ENCODE measurements at places on chromosomes 2 and 18.

- DNase-seq: no peak
These were observed at the start of gene SERPINB12 for GRCh38 chr18:63542069-63542468. Gene SERPINB12, plus strand, starts transcription at chr18:63542369. Its CDS starts 13,791 bp downstream, at chr18:63556160.

DNA sequence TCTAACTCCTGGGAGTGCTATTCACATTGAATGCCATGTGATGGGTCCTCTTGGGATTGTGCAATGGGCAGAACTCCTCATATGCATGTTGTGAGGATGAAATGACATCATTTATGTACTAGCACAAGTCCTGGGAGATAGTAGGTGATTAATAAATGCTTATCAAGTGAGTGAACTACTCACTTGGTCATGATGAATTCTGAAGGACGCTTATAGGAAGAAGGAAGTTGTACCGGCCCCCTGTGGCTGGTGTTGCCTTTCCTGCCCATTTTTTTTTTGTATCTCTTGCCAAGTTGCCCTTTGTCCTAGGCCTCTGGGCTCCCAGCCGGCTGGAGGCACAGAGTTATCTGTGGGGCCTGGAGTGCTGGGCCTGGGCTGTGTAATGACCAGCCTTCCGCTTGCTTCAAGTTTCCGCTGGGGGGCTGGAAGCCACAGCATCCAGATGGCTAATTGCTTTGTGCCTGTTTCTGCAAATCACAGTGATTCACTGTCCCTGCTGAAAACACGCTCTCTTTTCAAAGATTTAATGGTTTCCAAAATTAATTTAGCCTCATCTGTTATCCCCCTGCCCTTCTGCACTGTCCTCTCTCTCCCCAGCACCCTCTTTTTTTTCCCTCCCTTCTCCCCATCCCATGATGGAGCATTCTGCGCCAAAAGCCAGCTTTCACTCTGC lies 33.7 kb upstream of the MRPL33 start:
- peak; percentile 48 for DNase-seq

DNA sequence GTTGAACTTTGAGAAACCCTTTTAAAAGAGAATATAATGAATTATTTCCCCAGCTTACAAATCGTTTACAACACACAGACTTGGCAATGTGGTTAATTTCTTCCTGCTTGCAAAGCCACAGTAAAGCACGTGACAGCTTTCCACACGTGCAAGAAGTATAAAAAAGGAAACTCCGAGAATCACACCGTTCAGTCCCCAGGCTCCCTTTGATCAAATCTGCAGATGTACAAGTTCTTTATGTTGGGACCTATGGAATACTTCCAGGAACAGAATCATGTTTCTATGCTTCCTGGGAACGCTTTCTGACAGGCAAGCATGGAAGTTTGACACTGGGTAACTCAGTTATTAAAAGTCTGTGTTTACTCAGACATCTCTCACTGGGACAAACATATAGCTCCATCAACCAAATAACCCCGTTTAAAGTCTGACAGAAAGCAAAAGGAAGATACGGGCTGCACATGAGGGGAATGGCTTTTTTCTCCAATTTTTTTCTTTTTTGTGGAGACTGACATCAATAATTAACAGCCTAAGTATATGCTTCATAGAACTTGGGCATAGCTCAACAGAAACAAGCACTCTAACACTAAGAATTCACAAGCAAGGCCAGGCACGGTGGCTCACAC lies 134.8 kb downstream of the EIPR1 start:
- DNase-seq: peak; percentile 37

- no peak for DNase-seq
These were observed 38.7 kb downstream of the MAP4K4 start for GRCh38 chr2:101736233-101736632.

DNA sequence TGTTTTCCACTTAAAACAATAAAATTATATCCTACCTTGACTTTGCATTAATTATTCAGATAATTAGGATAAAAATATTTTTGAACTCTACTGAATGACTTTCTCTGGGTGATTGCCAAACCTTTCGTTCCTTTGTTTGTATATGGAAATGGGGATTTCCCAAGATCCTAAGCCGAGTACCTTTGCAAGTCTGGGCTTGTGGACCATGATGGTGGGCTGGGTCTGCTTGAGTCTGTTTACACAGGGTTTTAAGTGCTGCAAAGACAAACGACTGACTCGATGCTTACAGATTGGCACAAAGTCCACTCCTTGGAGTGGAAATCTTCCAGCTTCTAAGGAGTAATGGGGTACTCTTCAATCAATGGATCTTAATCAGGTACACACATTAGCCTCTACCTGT lies 659.5 kb downstream of the TSN start:
- no peak for DNase-seq

GRCh38 chr2:15775753-15776628 lies 164.4 kb upstream of the MYCN start:
- DNase-seq: no peak

GRCh38 chr2:114061566-114062098 lies 171.7 kb downstream of the ACTR3 start:
- DNase-seq: no peak

DNA sequence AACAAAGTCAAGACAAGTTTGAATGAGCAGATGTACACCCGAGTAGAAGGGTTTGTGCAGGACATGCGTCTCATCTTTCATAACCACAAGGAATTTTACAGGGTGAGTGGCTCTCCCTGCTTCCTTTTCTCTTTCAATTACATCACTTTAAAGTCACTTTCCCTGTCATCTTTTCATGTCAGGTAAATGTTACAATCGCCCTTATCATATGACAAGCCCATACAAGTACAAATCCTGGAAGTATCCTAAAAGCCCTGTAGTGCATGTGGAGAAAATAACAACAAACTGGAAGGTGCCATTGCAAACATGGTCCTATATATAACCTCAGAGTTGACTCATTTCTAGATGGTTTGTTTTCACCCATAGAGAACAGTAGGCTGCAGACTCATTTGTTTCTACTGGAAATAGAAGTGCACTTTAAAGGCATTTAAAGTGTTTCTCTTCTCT lies 126.0 kb downstream of the SP100 start:
- no peak for DNase-seq

- peak; percentile 47 for DNase-seq
These were observed 258.3 kb downstream of the SS18 start for GRCh38 chr18:25832001-25832604.

DNA sequence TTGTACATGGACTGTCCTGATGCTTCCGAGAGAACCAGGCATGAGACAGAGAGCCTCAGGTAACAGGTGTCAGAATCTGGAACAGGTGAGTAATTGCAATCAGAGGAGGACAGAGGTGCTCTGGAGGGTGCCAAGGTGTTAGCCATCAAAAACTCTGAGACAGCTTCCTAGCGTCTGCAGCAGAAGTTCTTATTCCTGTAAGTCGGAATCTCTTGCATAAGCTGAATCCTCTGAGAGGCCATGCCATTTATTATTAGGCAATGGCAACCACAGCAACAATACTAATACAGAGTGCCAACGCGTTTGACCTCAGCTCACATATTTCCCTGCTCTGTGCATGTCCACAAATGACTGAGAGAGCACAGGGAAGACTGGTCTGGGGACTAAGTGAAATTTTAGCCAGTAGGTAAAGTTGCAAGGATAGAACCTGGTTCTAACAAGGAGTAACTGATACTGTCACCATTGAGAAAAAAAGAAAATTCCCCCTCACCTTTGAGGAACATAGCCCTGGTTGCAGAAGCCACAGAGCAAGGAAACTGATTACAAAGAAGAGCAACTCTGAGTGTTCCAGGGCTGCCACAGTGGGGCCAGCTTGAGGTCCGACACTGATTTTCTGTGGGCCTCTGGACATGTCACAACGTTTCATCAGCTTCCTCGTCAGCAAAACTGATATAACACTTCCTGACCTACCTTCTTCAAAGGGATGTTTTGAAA lies 55.1 kb upstream of the ACSL3 start:
- DNase-seq: peak; percentile 91

DNA sequence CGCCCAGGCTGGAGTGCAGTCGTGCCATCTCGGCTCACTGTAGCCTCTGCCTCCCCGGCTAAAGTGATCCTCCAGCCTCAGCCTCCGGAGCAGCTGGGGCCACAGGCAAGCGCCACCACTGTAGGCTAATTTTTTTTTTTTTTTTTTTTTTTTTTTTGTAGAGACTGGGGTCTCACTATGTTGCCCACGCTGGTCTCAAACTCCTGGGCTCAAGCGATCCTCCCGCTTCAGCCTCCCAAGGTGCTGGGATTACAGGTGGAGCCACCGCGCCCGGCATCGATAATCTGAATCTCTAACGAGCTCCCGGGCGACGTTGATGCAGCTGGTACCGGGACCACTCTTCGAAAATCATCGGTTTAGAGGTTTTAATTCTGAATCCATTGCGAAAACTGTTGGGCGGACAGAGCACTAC lies 520 bp upstream of the CYP20A1 start:
- DNase-seq: no peak

DNA sequence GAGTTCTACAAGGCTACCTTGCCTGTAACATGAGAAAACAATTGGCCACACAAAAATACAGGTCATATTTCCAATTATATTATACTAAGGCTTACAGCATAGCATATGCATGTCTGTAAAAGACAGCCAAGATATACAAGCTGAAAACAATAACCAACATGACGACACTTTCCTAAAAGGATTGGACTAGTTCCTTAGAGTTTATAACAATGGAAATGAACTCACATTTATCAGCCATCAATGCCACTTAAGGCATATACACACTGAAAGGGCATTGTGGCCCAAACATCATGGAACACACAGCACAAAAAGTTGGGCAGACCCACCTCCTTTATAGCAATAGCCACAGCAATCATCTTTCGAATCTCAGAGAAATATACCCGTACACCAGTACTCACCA lies 52.0 kb downstream of the SLC40A1 start:
- DNase-seq: no peak

- DNase-seq: peak; percentile 62
These were observed 4.0 kb downstream of the SNORC start for GRCh38 chr2:232873909-232874641.

DNA sequence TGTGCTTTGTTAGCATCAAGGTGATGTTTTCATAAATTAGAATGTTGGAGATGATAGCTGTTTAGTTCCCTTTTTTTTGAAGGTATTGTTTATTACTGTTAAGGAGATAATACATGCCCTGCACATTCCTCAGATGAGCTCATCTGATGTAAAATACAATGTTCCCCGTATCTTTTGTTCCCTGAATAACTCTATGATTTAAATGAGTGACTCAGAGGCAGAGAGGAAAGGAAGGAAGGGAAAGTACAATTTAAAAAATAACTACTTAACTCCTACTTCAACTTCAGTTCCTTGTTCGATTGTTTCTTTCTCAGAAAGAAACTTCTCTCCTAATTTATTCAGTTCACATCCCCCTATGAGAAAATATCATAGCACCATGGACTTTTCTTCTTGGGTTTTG lies 208.7 kb downstream of the KCNE4 start:
- no peak for DNase-seq

DNA sequence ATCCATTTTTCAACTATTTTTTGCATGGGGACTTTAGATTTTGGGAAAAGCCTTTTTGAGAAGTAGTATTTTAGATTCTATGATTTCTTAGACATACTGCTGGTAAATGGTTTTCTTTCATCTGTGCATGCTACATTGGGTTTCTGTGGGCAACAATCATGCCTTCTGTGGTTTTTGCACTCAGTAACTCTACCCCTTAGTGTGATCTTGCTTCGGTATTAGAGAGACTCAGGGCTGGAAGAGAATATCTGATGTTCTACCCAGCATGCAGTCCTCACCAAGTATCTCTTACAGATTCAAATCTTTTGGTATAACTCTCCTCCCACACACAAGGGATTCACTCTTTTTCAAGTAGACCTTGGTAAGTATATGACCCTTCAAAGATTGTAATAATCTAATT lies 183.0 kb downstream of the PMAIP1 start:
- DNase-seq: no peak

DNA sequence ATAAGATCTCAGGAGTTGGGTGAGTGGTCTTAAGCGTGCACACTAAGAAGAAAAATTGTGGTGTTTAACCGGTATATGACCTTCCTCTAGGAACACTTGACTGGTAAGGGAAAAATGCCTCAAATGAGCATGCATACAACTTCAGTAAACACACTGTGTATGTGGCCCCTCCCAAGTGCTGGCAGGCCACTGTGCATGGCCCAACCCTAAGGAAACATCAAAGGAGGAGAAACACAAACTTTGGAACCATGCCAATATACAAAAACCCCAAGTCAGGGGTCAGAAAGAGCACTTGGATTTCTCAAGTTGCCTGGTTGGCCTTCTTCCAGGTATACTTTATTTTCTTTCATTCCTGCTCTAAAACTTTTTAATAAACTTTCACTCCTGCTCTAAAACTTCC lies 308.9 kb upstream of the LRRTM4 start:
- DNase-seq: no peak

DNA sequence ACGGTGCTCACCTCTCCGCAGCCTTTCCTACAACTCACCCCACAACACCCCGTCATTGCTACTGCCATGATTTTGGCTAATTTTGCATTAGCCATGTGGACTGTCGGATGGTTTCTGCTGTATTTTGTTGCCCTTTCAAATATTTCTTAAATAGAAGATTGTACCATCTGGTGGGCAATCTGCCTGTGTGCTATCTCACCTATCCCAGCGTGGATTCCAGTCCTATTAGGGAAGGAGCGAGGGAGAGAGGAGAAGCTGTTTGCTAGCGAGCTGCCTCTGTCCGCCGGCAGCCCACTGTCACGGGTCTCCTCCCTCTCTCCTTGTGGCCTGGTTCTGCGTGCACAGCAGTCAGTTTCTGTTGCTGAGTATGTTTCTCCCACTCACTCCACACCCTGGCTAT lies 336.2 kb downstream of the TXNL1 start:
- DNase-seq: no peak

DNA sequence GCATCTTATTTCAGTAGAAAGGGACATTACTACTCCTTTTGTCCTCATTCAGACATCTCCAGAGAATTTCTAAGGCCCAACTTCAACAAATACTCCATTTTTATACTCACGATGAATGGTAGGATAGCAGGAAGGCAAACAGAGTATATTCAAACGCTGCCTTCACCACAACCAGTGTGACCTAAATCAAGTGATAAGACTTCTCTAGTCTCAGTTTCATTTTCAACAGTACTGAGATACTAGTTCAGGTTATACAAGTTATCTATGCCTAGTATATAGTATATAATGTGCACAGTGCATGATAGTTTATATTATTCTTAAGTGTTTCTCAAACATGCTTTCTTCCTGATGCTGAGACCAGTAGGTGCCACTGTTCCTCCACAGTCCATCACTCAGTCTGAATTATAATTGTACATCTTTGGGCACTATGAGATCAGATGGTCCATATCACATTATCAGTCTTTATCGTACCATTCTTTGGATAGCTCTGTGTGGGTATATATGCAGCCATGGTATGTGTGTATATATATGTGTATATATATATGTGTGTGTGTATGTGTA lies 66.3 kb upstream of the RPE start:
- no peak for DNase-seq

DNA sequence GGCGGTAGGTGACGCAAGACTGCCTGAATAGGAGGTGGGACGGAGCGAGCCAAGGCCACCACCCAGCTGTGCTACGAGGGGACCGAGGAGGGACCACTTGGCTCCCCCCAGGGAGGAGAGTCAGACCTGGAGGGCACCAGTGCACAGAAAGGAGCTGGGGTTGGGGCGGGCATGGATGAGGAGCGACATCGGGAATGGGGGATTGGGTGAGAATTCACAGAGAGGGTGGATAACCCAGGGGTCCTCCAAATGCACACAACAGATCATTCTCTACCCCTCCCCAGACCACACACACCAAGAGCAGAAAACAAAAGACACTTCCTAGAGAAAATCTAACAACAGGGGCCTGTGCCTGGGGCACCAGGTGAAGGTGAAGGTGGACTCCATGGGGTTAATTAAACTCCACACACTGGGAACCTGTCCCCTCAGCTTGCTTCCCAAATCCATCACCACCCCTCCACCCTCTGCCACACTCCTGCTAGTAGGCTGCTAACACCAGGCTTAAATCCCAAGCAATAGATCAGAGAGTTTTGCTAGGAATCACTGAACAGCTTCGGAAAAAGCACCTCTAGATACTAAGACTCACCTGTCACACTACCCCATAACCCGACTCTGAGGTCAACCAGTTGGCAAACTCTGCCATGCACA lies 274.6 kb downstream of the EIPR1 start:
- DNase-seq: no peak

All from inflammatory macrophage (primary cell).